IMR-90 (cell line): ENCODE measurements at places on chromosomes 7 and 10.

- no peak for DNase-seq
Measured at GRCh38 chr7:24392774-24393173, 108.8 kb downstream of the NPY start.

DNA sequence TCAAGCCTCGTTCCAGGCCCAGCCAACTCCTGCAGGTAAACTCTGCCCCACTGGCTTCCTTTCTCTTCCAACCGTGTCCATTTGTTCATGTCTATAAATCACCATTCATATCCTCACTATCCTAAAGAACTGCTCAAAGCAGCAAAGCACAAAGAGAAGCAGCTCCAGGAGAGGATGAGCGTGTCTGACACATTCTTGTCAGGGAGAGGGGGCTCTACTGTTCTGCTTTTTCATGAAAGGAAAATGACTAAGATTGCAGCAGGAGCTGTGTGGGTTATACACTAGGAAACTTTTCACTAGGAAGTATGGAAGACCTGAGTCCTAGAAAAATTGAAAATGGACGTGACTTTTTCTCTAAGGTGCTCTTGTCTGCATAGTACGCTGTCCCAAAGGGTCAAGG, 16.7 kb downstream of the AGFG2 start:
- no peak for DNase-seq

GRCh38 chr7:92343714-92344113, 97.9 kb downstream of the ANKIB1 start:
- DNase-seq, result peak; percentile 13

GRCh38 chr7:64879086-64879730, 23.9 kb upstream of the ZNF273 start:
- DNase-seq, result no peak

- DNase-seq, result no peak
Measured at GRCh38 chr10:69894156-69894555, 92.5 kb downstream of the COL13A1 start.

- DNase-seq, result no peak
Measured at GRCh38 chr10:86940677-86941076, 16.7 kb downstream of the MMRN2 start.

DNA sequence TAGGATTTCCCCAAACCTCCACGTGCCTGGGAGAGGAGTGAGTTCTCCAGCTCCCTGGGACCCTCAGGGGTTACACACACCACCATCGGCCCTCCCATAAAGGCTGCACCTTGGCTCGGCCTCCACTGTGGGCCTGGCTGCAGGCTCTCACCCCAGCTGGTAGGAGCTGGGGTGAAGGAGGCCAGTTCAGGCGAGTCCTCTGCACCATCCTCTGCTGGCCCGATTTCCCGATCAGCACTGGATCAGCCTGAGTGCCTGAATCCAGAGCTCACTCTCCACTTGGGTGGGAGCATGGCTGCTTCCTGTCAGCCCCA, 115.1 kb upstream of the RET start:
- DNase-seq, result no peak

- DNase-seq, result no peak
Measured at GRCh38 chr10:44989597-44990301, 11.0 kb upstream of the ZNF22 start.

DNA sequence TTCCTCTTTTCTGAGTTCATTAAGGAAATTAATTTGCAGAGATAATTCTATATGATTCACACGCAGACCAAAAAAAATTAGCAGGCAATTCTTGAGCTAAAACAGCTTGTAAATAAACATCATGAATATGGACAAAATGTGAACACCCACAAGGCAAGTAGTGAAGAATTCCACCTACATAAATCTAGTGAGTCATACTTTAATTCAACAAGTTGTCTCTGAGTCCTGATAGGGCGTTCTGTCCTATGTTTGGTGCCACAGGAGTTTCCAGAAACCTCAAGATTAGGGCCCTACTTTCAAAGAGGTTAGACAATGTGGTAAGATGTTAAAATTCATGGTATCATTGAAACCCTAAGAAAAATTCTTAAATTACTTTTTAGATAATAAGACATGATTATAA, 122.3 kb downstream of the SGMS1 start:
- DNase-seq, result peak; percentile 67

DNA sequence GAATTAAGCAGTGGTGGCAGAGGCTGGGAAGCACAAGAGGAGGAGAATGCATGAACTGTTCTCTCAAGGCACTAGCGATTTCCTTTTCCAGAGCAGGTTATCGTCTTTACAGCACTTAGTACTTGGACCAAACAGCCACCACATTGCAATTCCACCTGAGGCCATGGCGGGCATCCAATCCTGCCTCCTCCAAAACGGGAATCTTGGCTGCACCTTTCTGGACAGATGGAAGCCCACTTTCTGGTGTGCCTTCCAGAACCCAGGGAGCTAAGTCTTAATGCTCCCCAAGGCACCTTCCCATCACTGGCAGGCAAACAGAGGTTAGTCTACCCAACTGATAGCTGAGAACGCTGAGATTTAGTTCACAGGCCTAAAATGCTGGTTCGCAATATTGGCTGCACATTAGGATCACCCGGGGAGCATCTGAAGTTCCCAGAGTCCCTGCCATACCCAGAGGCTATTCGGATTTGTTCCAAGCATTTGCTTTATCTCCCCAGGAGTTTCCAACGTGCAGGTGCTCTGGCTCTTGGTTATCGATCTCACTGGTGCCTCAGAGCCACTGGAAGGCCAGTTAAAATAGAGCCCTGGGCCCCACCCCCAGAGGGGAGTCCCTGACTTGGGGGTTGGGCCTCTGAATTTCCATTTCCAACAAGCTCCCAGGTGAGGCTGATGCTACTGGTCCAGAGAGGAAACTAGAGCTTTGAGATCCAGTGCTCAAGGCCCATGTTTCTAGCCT, 62.2 kb downstream of the KCNMA1 start:
- DNase-seq, result no peak

- DNase-seq, result no peak
Measured at GRCh38 chr7:91373111-91373800, 109.0 kb downstream of the FZD1 start.

GRCh38 chr10:43166880-43167497, 28.7 kb downstream of the CSGALNACT2 start:
- DNase-seq, result no peak

GRCh38 chr7:108454317-108454673, 1.9 kb downstream of the NRCAM start:
- no peak for DNase-seq

DNA sequence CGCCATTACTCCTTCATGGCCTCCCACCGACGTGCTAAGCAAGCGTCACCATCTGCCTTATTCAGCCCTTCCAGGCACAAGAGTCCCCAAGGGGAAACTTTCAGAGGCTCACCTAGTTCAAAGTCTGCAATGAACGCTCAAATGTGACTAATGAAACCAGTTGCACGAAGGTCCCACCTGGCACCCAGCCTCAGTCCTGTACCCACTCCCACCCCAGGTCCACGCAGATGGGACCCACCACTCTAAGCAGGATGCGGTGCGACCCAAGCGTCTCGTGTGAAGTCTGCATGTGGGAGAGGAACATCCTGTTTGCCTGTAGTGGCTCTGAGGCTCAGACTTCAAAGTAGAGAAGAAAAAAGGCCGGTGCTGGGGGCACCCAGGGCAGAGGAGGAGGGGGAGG, 40.3 kb downstream of the RGS10 start:
- no peak for DNase-seq

DNA sequence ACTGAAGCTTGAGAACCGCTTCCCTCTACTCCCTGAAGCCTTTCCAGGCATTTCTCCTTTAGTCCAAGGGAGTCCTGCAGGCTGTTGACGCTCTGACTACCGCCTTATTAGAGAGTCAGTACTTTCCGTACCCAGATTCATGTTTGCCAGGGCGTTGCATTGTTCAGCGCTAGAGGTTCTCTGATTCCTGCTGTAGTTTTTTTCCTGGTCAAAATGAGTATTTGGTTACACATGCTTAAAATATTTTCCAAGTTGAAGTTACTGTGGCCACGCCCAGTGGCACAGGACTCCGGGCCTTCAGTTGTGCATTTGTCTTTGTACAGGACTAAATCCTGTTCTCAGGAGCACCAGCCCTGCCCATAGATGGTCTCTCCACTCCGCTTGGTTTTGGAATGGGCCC, 7.9 kb downstream of the MTURN start:
- peak; percentile 19 for DNase-seq

DNA sequence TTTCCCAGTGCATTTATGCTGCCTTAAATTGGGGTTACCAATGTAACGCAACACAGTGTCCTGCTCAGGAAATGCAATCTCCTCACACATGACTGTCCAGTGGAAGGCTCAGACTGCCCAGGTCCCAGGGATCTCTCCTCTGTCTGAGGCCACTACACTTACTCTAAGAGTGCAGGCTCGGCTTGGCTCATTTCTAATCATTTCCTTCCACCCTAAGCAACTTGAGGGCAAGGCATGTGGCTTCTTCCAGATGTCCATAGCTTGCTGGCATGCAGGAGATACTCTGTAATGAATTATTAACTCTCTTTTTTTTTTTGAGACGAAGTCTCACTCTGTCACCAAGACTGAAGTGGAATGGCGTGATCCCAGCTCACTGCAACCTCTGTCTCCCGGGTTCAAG, 23.7 kb downstream of the PLAC9 start:
- no peak for DNase-seq

DNA sequence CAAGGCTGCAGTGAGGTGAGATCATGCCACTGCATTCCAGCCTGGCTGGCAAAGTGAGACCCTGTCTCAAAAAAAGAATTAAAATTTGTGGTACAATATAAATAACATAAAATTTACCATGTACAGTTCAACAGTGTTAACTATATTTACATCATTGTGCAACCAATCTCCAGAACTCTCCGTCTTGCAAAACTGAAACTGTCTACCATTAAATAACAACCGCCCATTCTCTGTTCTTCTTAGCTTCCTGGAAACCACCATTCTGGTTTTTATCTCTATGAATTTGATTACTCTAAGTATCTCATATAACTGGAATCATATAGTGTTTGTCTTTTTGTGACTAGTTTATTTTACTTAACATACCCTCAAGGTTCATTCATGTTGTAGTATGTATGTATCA, 167.6 kb downstream of the AUTS2 start:
- no peak for DNase-seq

DNA sequence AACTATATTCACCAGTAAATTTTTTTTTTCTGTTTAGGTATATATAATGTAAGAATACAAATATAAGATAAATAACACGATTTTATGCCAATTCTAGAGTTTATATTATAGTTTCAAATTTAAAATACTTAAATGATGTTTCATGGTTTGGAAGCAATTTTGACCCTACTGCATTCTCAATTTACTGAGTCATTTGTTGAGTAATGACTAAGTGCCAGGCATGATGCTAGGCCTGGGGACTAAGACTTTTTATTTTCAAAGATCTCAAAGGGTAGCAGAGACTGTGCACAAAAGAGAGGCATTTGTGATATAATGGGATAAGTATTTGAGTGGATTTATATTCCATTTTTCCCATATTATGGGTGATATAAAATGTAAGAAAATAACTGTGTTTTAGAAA, 78.9 kb upstream of the SMIM30 start:
- DNase-seq, result peak; percentile 91

GRCh38 chr10:43043342-43043772, 33.5 kb upstream of the RET start:
- DNase-seq, result no peak

DNA sequence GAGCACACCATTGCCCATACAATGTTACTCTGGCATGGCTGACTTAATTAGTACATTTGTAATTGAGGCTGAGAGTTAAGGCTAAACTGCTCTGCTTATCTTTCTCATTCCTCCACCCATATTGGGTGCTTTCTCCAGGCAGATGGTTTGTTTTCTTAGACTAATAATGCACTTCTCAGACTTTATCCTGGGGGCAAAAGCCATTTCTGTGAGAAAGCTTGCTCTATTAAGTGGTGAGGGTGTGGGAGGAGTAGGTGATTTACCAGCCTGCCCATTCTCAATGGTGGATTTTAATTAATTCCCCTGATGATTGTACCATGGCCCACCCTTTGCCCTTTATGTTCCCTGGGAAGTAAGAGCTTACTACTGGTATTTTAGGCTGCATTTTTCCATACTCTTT, 174.8 kb downstream of the FOXP2 start:
- no peak for DNase-seq

DNA sequence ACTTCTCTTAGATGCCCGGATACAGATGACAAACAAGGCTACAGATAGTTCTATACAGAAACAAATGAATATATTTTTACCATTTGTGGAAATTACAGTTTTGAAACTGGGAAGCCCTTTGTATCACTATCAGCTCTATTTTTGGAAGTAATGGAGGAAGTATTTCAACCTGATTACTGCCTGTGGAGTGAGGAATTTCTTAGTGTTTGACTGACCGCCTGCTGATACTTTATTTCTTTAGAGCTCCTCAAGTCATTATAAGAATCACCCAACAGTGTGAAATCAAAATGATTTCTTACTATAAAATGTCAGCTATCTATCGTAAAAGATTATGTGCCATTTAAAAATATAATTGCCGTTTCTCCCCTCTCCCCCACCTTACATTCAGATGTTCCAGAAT, 290.9 kb downstream of the SDK1 start:
- DNase-seq, result no peak

GRCh38 chr7:88842201-88842600, 46.7 kb upstream of the TEX47 start:
- no peak for DNase-seq

DNA sequence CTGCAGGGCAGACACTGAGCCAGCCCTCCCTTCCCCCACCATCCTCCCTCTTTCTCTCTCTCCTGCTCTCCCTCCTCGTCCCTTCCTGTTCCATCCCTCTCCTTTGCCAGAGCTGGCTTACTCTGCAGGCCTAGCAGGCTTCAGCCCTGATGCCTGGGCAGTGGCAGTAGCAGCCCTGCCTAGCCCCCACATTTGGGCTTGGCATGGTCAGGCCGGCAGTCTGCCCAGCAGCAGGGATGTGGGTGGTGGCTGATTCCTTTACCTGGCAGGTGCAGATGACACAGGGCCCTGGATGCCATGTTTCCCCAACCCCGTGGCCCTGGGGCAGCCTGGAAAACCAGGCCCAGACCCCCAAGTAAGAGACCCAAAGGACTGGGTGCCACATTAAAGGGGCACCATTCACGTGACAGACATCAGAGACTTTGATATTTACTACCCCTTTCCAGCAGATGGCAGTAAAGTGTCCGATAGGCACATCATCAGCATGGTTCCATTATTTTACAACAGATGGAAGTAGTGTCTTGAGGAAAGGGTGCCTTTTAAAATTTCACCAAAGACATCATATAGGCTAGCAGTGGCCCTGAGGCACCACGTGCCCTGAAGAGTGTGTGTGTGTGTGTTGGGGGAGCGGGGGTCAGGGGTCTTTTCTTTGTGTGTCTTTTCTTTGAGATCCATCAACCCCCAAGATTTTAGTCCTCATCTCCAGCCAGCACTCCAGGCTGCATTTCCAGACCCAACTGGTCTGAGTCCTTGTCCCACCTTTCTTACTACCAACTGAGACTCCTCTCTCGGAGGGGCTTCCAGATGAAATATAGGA, 5.9 kb downstream of the KCP start:
- peak; percentile 56 for DNase-seq

- peak; percentile 79 for DNase-seq
Measured at GRCh38 chr7:137343281-137343841, at the start of gene PTN. TSS of gene PTN (minus strand) at chr7:137343733. CDS start at chr7:137254973, 88,760 bp downstream.

- peak; percentile 44 for DNase-seq
Measured at GRCh38 chr10:88974446-88975376, 15.9 kb upstream of the FAS start.

- DNase-seq, result no peak
Measured at GRCh38 chr10:91541481-91541880, 91.4 kb downstream of the PPP1R3C start.
